Fibroblast of skin of left quadriceps (primary cell): ENCODE measurements at places on chromosomes 13 and 19.

- no peak for DNase-seq
Measured at GRCh38 chr19:18700501-18701249, 17.2 kb downstream of the CRTC1 start.

- no peak for DNase-seq
Measured at GRCh38 chr13:100019780-100020356, 38.3 kb downstream of the ZIC2 start.

DNA sequence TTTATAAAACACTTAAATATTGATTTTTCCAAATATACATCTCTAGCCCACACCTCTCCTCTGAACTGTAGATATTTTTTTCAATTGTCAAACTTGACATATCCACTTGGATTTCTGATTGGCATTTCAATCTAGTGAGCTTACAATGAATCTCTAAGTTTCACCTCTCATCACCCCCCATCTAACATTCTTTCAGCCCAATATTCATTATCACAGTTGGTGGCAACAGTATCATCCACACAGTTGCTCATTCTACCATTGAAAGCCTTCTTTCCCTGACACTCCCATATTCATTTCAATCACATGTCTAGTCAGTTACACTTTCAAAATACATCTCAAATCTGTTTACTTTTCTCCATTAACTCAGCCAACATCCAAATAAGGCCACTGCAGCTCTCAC is 385.2 kb downstream of the PCDH20 start:
- DNase-seq = no peak

GRCh38 chr13:30898678-30899241 is 7.3 kb upstream of the MEDAG start:
- DNase-seq = peak; percentile 66

DNA sequence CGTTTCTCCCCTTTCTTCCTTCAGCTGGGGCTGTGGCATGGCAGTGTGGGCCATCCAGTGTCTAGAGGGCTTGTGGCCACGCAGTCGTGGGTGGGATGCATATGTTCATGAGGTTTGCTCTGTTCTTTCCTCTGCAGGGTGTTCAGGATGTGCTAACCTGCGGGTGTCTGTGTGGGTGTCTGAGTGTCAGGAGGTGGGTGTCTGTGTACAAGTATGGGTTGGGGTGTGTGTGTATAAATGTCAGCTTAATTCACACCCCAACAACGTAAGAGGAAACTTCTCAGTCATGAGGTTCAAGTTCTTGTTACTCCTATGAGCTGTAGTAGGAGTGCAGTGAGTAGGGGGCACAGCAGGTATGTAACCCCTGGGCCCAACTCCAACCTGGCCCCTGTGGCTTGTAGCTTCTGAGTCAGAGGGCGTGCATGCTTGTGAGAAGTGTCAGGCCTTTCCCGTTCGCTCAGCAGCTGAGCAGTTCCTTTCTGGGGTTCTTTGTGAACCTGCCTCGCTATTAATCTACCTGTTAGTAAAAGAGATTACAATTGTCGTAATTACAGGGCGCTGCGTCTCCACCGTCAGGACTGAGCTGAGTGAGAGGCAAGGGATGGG is 49.1 kb downstream of the NFIX start:
- DNase-seq = no peak

GRCh38 chr19:58434217-58434616 is 5.7 kb downstream of the ZNF132 start:
- no peak for DNase-seq

GRCh38 chr13:113815151-113816058 is 48.5 kb downstream of the GAS6 start:
- DNase-seq = no peak

- no peak for DNase-seq
Measured at GRCh38 chr13:33353210-33353609, 67.7 kb upstream of the STARD13 start.

GRCh38 chr19:29263305-29264135 is 50.6 kb upstream of the UQCRFS1 start:
- DNase-seq = peak; percentile 7

DNA sequence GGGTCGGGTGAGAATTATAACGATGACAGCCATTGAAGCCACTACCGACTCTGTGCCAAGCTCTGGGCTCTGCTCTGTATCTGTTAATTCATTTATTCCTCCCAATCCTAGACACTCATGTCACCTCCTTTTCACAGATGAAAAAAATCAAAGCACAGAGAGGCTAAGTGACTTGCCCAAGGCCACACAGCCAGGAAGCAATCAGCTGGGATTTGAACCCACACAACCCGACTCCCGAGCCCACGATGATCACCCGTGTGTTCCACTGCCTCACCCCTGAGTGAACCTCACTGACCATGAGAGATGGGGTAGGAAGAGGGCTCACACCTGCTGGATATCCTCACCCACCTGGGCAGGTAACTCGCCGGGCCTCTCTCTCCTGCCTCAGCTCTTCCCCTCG is 40.1 kb downstream of the ZNF473 start:
- DNase-seq = no peak
